T-helper 9 cell (primary cell): ENCODE measurements at places on chromosomes 11 and 22.

- DNase-seq = no peak
Measured at GRCh38 chr11:121514432-121515334, 61.9 kb upstream of the SORL1-AS1 start.

GRCh38 chr11:90250970-90251369 is 28.1 kb upstream of the CHORDC1 start:
- DNase-seq = no peak

DNA sequence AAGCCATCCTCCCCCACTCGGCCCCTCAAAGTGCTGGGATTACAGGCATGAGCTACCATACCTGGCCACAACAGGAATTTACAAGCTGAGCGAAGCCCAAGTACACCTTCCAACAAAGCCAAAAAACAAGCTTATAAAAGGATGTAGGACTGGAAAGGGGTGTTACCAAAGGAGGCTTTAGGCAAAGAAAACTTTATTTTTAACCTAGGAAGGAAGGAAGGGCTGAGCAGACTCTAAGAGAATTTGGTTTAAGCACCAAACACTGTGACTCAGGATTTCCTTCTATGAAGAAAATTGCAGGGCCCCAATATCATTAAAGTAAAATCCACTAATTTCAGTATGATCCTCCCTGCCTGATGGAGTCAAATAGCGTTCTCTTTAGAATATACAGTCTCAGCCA is 12.1 kb downstream of the DENND5A start:
- no peak for DNase-seq

DNA sequence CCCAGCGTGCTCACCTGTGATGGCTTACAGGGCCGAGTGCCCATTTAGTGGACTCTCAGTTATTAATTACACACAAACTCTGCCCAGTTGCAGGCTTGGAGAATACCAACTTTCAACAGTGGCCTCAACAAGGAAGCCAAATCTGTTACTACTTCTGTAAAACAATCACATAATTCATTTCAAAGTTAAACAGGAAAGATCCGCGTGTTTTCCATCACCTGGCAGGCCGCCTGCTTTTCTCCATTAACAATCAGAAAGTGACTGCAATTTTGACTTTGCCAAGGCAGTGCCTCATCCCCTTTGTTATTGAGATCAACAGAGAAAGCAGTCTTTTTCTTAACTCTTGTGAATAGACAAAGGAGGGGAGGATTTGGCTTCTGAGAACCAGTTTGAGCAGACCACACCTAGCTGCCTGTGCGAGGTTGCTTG is 77.7 kb downstream of the BARX2 start:
- DNase-seq = no peak

DNA sequence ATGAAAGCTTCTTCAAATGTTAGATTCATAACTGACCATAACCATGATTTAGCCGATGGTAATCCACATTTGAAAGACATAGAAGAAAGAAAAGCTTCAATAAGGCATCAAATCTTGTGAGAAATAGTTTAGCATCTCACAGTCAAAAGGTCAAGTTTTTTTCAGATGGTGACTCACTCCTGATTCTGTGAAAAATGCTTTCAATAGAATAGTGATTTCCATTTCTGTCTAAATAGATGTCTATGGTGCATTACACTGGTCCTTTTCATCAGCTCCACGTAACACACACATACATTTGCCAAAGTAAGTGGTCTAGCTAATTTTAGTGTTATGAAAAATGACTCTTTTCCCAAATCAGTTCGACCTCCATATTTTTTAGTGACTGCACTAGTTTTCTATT is 139.2 kb downstream of the LRRC4C start:
- no peak for DNase-seq

- no peak for DNase-seq
Measured at GRCh38 chr11:75802021-75802912, 12.7 kb upstream of the UVRAG start.

DNA sequence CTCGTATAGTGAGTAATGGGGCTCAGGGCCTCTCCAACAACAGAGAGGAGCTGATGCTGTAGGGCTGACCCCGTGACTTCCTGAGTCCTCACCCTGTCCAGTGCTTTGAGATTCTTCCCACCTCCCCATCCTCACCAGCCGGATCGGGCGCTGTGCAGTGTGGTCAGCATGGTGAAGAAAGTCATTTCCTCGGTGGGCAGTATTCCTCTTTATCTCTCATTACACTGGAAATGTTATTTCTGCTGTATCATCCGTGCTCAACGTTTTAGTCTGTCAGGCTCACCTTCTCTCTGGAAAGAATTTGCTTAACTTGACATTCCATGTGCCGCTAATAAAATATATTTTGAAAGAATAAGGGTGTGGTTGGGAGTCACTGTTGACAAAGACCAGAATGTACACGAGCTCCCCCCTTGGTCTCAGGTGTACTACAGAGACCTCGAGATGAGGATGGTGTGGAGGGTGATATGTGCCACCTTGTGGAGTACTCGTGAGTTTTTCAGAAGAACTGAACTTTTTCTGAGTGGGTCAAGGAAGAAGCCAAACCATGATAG is 25.7 kb upstream of the SCGB1A1 start:
- DNase-seq = no peak
